ENCODE measurements at places on chromosomes 16 and 17.

DNA sequence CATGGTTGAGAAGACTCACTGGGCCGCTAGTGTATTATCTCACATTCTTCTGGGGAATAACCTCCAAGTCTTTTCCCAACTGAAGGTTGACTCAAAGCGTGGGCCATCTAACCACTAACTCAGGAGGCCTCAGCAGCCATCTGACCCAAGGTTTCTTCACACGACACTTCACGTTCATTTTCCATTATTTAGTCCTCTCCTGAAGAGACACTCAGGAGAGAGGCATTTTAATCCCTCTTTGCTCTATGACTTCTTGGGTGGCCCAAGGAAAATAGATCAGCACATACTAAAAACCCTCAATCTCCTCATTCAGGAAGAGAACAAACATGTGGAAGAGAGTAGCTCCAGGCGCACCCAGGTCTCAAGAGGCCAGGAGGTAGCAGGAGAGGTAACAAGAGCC, 252.8 kb upstream of the FOXF1 start:
- DNase-seq = no peak

GRCh38 chr17:47762728-47763127, 29.7 kb downstream of the TBX21 start:
- DNase-seq = no peak

- no peak for DNase-seq
Measured at GRCh38 chr17:70049801-70050591, 25.0 kb upstream of the KCNJ16 start.

GRCh38 chr16:87956365-87957231, 5.4 kb downstream of the BANP start:
- DNase-seq = no peak

- no peak for DNase-seq
Measured at GRCh38 chr16:89741342-89742014, 20.1 kb downstream of the ZNF276 start.

- DNase-seq = no peak
Measured at GRCh38 chr17:76146053-76146851, 5.2 kb upstream of the FOXJ1 start.

GRCh38 chr16:67707790-67708189, 11.3 kb downstream of the GFOD2 start:
- no peak for DNase-seq

DNA sequence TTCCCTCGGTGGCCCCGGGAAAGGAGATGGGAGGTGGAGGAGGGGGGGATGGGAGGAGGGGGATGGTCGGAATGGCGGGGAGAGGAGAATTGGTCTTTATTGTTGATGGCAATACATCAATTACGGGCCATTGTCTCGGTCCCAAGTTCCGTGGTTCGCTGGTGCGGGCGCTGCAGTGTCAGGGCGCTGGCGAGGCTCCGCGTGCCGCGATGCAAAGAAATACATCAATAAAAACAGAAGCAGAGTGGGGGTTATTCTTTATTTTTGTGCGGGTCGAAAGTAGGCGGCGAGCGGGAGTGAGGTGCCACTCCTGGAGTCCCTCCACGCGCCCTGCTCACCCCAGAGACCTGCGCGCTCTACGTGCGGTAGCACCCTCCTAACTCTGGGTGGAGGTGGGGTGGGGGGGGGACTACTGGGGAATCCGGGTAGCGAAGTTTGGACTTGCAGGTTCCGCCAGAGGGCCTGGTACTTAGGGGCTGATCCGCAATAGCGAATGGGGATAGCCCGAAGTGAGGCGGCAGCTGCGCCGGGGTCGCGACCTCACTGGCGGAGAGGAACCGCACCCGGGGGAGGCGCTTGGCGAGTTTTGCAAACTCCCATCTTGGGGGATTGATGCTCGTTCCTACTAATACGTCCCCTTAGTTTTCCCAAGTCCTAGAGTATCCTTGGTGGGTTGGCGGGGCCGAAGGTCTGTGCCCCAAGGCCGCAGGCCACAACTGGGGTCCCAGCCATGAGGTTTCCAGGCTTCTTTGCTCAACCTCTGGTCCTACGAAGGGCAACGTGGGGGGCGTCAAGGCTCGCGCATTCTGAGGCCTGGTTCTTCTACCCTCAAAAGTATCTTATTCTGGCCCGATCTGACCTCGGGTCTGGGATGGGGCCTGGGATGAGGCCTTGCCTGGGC, 3.5 kb upstream of the SALL1 start:
- DNase-seq = no peak

GRCh38 chr17:36550491-36551417, 6.0 kb downstream of the GGNBP2 start:
- no peak for DNase-seq

DNA sequence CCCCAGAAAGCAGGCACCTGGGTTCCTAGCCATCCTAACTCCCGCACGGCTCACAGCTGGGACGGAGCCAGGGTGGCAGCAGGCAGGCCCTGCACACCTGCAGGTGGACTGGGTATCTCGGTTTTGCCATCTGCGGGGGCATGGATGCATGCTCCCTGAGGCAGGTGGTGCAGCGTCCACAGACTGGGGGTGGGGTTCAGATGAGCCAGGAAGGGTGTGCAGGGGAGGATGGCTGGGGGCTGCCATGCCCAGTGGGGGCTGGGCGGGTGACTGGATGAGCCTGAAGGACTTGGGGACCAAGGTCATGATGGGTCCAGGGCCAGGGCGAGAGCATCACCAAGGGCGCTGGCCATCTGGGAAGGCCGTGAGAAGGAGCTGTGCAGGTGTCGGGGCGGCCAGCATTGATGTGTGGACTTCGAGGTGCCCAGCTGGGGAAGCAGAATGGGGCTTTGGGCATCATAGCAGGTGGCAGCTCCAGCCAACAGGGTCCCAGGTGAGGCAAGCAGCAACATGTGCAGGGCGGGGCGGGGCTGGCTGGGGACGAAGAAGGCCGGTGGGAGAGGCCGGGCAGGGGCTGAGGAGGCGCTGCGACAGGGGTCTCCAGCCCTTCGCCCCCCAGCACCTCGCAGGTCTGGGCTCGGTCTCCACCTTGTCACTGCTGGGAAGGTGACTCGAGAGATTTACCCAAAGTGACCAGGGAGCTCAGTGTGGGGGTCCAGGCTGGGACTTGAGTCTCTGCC, 41.0 kb upstream of the ZNF469 start:
- DNase-seq = no peak

DNA sequence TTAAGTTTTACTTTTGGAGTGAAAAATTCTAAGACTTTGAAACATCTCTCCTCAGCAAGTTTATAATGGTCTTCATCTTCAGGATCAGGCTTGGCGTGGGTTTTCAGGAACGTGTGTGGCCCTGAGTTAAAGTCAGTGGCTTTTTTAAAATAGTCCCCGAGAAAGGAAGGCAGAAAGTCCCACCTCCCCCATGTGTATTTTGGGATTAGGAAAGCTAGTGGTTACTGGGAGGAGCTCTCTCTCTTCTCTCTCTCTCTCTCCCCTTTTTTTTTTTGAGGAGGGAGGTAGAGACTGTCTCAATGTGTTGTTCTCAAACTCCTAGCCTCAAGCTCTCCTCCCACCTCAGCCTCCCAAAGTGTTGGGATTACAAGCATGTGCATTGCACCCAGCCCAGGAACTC, 213.2 kb downstream of the IRX3 start:
- no peak for DNase-seq

DNA sequence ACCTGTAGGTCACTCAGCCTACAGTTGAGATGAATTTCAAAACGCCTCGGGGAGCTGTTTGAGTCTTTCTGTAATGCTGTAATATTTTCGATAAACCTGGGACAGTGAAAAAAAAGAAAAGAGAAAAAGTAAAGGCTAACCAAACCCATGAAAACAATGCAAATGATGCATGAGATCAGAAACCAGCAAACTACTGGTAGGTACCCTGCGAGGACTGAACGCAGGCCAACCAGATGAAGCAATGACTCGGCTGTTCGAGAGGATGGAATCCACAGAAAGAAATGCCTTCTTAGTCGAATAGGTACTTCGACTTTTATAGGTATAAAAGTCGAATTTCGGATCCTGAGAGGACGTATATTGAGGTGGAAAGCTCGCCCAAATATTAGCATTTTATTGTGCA, 509 bp upstream of the ATAD5 start:
- DNase-seq = no peak

DNA sequence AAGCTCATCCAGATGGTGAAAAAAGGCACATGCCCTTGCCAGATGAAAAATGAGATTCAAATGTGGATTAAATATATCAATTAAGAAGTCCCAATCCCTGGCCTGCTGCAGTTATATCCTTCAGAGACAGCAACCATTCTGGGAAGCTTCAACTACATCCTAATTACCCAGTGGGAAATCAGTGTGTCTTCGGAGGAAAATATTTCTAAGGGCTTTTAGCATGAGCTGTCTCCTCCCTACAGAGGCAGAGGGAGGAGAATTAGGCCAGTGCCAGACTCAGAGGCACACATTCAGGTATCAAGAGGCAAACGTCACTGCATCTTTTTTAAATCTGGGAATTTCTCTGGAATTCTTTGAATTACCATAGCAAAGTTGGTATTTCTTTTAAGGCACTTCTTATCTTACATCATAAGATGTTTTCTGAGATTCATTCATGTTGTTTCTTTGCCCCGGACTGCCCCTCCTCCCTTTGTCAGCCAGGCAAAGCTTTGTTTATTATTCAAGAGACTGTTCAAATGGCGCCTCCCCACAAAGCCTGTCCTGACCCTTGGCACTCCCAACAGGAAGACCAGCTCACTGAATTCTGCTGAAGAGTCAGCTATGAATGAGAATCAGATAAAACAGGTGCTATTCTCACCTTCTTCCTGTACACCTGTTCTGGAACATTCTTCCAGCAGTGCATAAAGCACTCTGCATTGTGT, 38.3 kb upstream of the SMPD3 start:
- DNase-seq = no peak

- no peak for DNase-seq
Measured at GRCh38 chr16:28309811-28310311, 17.5 kb downstream of the SBK1 start.

Measured in NCI-H1048 (cell line).